Effector CD8-positive, alpha-beta T cell (primary cell): ENCODE measurements at places on chromosomes 5 and 9.

DNA sequence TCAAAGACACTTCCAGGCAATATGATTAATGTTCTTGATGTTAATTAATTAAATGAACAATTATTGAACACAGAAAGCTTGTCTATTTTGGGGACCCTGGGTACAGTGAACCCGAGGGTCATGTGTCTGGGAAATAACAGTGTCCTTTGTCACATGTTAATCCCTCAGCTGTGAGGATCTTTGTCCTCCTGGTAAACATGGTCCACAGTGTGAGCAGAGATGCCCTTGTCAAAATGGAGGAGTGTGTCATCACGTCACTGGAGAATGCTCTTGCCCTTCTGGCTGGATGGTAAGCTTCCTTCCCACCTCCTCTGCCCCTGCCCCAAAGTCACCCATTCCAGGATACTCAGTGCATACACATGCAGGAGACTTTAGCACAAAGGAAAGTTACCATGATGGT is 107.9 kb downstream of the MEGF10 start:
- DNase-seq: no peak

GRCh38 chr5:168409591-168410458 is 76.4 kb upstream of the RARS1 start:
- no peak for DNase-seq

DNA sequence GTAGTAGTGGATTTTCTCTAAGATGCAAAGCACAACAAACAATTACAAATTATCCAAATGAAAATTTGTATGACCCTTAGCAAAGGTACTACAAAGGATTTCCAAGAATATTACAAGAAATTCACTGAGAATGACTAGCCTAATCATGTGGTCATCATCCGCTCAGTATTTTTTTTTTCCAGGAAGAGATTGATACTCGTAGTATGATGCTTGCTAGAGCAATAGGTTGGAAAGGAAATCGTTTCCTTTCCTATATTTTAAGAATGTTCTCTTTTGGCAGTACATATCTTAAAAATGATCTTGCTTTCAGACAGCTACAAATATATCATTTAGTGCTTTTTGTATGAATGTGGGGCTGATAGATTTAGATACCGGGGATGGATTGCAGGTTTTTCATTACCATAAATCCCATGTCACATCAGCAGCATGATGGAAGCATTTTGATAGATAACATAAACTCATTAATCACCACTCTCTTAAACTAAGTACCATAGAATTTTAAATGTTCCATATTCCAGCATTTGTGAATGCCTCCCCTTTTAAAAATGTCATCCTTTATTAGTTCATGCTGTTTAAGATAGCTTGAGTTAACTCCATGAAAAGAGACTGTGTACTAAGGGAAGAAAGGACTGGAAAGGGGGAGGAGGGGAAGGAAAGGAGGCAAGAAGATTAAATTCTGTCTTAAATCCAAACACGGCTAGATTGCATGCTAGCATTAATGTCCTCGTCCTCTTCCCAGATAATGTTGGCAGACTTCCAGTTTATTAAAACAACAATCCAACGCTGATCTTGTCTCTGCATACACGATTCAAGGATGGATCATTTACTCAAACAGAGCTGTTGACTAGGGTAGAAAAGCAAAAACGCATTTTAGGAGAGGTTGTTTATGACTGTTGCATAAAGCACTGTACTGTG is 311.7 kb upstream of the ZNF608 start:
- DNase-seq: no peak

- DNase-seq: no peak
Measured at GRCh38 chr5:67115246-67115645, 81.4 kb downstream of the CD180 start.

DNA sequence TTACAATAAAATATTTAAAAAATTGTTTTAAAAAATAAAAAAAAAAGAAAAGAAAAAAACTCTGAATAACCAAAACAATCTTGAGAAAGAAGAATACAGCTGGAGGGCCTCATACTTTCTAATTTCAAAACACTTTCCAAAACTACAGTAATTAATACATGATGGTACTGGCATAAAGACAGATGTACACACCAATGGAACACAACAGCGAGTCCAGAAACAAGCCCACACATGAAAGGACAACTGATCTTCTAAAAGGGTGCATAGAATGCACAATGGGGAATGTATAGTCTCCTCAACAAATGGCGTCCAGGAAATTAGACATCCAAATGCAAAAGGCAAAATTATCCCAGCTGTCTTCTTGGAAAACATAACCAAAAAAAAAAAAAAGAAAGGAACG is 99.6 kb downstream of the LURAP1L start:
- DNase-seq: no peak

- DNase-seq: no peak
Measured at GRCh38 chr5:148011398-148012137, 52.2 kb upstream of the SPINK5 start.

DNA sequence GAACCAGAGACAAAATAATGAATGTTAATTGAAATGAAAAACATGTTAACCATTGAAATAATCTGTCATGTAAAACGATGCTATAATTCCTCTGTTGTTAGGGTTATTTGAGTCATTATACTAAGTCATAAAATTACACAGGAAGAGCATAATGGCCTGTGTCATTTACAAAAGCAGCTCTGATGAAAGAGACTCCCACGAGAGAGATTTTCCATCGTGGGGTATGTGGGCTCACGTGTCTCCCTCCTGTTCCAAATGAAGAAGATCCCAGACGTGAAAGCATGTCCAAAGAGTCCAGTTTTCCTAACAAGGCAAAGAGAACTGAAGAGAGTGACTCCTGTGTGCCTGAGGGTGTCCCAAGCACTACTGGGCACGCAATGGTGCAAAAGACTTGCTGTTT is 379.8 kb downstream of the SPOCK1 start:
- DNase-seq: no peak

- DNase-seq: no peak
Measured at GRCh38 chr5:36414869-36415282, 113.2 kb upstream of the RANBP3L start.

DNA sequence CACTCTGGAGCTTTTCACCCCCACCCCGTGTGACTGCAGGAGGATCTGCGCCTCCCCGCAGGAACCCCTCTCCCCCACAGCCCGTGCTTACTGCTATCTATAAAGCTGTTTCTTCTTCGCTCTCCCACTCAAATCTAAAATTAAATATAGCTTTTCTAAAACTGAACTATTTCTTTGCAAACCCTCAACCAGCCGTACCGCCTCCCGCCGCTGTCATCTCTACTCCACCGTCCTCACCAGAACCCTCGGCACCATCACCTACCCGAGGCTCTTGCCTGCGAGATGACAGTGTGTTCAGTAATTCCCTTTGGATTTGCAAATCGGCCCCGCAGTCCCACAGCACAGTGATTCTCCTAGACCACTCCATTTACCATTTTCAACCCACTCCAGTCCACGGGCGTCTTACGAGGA is 13.6 kb downstream of the LPCAT1 start:
- no peak for DNase-seq

DNA sequence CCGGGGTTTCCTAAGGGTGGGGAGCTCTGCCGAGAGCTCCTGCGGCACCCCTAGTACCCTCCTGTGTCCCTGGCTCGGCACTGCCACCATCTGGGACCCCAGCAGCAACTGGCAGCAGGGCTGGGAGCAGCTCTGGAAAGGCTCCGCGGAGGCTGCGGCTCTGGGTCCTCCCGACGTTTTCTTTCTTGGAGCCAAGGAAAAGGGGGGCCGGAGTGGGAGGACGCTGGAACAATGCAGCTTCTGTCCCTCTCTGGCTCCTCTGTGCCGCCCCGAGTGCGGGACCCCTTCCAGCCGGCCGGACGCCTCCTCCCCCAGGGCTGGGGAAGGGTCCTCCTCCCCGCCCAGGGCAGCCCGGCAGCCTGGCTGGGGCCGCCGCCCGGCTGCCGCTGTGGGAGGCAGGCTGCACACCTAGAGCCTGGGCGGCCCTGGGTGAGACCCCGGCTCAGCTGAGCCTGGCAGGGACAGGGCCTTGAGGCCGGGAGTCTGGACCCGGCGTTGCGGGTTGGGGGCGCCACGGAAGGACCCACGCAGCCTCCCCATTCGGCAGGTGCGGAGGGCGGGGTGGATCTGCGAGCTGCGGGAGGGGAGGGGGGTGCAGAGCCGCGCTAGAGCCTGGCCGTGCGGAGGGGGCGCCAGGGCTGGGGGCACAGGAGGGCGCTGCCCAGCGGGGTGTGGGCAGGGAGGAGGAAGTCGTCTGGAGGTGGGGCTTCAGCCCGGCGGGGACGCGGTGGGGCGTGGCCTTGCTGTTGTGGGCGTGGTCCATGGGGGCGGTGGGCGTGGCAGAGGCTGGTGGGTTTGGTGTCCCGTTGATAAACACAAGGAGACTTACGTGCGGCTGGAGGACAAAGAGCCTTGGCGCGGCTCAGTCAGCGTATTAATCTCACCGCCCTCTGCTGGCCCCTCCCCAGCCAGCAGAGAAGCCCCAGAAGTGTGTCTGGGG is 15.1 kb downstream of the GPSM1 start:
- peak; percentile 27 for DNase-seq

DNA sequence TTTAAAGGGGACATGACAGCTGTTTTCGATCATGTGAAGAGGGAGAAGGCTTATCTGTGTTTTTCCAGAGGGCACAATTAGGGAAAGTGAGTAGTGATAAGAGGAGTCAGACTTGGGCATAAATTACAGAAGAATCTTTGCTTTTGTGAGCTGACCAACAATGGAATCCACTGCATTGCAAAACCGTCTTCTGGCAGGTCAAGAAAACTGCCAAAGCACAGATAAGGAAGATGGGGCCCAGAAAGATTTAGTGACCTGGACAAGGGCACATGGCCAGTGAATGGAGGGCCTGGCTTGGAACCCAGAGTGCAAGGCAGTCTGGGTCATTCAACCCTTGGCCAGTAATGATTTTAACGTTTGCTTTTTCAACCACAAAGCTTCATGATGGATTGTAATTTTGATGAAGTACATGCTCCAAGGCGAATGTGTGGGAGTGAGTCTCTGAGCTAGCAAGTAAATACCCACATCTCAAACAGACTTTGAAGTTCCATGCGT is 153.2 kb upstream of the MAST4 start:
- DNase-seq: no peak

GRCh38 chr9:87116492-87116891 is 169.2 kb upstream of the GAS1 start:
- no peak for DNase-seq

- no peak for DNase-seq
Measured at GRCh38 chr5:108735790-108736189, 11.9 kb upstream of the FER start.

- no peak for DNase-seq
Measured at GRCh38 chr5:25713259-25713658, 1068.5 kb upstream of the CDH10 start.

- DNase-seq: no peak
Measured at GRCh38 chr5:156350256-156350655, 23.3 kb downstream of the SGCD start.

- DNase-seq: no peak
Measured at GRCh38 chr9:89874351-89875321, 269.8 kb downstream of the GADD45G start.

DNA sequence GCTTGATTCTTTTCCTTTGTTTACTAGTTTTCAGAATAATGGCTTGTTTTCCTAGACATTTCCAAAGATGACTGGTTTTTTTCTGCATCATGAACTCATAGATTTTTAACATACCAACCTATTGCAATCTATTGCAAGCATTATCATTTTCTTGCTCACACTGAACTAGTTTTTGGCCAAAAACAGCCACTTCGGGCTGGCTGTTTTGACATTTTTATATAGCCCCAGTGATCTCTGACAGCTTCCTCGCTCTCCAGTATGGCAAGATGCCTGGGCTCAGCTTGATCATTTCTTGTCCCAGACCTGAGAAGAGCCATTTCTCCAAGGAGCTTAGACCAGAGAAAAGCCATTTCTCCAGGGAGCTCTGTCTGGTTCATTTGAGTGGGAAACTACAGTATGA is 94.3 kb upstream of the MAMDC2 start:
- no peak for DNase-seq

DNA sequence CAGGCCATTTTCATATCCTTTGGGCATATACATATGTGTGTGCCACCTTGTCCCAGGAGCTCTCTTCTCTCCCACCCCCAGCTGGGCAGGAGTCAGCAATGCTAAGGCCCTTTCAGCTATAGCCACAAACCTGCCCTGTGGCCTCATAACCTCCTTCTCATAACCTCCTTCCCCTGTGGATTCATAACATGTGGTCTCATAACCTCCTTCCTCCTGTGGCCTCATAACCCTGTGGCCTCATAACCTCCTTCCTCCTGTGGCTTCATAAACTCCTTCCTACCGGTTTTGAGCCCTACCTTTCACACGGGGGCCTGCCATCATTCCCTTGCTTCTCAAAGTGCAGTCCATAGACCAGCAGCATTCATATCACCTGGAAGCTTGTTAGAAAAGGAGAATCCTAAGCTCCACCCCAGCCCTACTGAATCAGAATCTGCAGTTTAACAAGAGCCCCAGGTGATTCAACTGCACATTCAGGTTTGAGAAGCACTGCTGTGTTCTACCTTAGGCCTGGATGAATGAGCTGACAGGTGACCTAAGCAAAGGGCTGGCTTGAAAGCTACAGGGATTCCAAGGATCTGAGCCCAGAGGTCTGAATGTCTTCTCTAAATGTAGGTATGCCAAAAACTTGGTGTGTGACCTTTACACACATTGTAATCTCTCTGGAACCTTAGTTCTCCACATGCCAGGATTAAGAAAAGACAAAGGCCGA is 41.9 kb upstream of the PLPP6 start:
- no peak for DNase-seq

GRCh38 chr5:141965071-141965470 is 3.8 kb upstream of the RNF14 start:
- no peak for DNase-seq

DNA sequence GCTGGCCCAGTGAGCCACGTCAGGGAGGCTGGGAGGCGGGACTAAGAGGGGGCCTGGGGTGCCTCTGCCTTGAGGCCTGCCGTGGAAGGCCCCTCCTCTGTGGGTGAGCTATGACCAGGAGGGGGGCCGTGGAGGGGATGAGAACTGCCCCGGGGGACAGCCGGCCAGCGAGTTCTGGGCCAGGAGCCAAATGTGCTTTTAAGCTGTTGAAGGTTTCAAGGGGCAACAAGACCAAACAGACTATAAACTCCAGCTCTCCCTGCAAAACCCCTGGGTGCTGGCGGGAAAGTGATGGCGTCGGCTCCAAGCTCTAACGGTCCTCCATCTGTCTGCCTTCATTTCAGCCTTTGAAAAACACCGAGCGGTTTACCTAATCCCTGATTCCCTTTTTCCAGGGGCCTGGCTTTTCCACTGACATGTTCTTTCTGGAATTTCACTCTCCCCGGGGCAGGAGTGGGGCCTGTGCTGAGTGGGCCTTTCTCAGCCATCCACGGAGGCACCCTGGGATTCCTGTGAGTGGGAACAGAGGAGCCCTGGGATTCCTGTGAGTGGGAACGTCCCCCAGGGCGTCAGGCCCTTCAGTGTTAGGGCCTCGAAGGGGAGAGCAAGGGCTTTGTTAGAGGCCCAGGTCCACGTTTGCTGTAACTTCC is 65.6 kb downstream of the COL5A1 start:
- no peak for DNase-seq

- no peak for DNase-seq
Measured at GRCh38 chr9:128554155-128554862, 1.9 kb downstream of the SPTAN1 start.
